ENCODE measurements at places on chromosomes 1 and 21. TPM values are rescaled to one million over a fixed set of nuclear protein-coding genes. Genes with fewer than 3 reads are reported as not detected.

DNA sequence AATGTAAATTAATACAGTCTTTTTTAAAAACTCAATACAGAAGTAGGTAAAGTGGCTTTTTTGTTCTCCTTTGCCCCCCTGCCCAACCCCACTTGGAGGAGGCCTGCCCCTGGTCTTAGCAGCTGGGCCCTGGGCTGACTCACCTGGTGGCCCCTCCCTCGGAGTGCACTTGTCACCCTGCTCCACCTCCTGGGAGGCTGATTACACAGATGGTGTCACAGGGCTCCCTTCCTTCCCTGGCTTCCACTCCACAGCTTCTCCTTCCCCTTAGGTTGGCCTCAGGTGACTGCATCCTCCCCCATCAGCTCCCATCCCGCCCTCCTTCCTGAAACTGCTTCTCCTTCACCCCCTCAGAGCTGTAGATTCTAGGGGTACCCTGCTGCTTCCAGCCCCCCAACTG, 11.7 kb upstream of the CAPN9 start:
- no peak overlapping the region for H3K27ac ChIP-seq
- H3K36me3 ChIP-seq, result no peaks in the 10 kb centered on the region
- H3K27me3 ChIP-seq, result peaks cover 24% of the 10 kb centered on the region
- H3K4me3 ChIP-seq, result no peak overlapping the region
- no peak for DNase-seq
- H3K4me1 ChIP-seq, result no peaks in the 10 kb centered on the region

GRCh38 chr1:64823691-64824476, 79.0 kb downstream of the RAVER2 start:
- H3K4me3 ChIP-seq, result no peak overlapping the region
- H3K4me1 ChIP-seq, result peaks cover 27% of the 10 kb centered on the region
- peaks cover 2% of the 10 kb centered on the region for H3K36me3 ChIP-seq
- no peak overlapping the region for H3K27ac ChIP-seq
- no peaks in the 10 kb centered on the region for H3K27me3 ChIP-seq

SUMO3 gene
- total RNA-seq, result 92.5 TPM

PADI3 gene
- not detected for total RNA-seq

DNA sequence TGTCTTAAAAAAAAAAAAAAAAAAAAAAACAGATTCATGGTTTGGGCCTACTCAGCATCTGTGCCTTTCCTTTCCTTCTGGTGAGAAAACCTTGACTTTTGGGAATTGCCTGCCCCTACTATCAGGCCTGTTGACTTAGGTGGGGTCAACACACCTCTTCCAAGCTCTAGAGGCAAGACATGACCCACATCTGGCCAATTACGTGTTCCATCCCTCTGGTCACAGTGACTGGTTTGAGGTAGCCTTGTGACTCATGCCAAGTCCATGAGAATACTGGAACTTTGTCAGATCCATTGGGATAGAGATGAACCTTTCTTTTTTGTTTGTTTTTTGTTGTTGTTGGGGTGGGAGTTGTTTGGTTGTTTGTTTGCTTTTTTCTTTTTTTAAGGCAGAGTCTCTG, 37.3 kb upstream of the KHDRBS1 start:
- no peaks in the 10 kb centered on the region for H3K36me3 ChIP-seq
- no peak for DNase-seq

KCNE1 gene
- not detected for total RNA-seq

PSMG1 gene
- 135 TPM for total RNA-seq

MFSD2A gene
- 22.3 TPM for total RNA-seq

DNA sequence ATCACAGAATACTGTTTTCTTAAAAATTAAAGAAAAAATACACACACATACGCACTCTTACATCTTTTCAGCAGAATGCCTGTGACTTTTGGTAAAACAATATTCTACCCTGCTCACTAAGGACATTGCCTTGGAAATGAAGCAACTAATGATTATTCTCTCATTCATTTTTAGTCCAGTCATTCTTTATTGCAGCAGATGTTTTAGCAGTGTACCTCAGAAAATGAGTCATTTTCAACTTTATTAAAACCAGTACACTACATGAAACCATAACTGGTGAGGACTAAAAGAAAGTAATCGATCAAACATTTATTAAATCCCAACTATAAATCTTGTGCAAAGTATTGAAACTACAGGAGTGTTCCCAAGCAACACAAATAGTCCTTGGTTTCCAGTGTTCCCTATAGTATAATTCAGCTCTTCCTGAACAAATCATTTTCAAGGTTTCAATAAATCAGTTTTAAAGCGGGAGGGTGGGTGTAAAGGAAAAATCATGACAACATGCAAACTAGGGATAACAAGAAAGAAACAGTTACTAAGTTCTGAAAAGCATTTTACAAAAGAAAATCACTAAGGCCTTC, 114.2 kb downstream of the ADGRL4 start:
- no peak overlapping the region for H3K4me3 ChIP-seq
- no peak for DNase-seq
- no peaks in the 10 kb centered on the region for H3K4me1 ChIP-seq
- no peaks in the 10 kb centered on the region for H3K36me3 ChIP-seq
- H3K27ac ChIP-seq, result no peak overlapping the region

GRCh38 chr1:61638911-61639605, 85.9 kb downstream of the TM2D1 start:
- peaks cover 14% of the 10 kb centered on the region for H3K4me1 ChIP-seq
- no peak overlapping the region for H3K4me3 ChIP-seq
- no peak overlapping the region for H3K27ac ChIP-seq
- no peaks in the 10 kb centered on the region for H3K27me3 ChIP-seq

GRCh38 chr1:46508757-46509156, 19.1 kb downstream of the DMBX1 start:
- H3K27me3 ChIP-seq, result peaks cover 8% of the 10 kb centered on the region
- no peaks in the 10 kb centered on the region for H3K4me1 ChIP-seq
- H3K27ac ChIP-seq, result no peak overlapping the region
- H3K4me3 ChIP-seq, result no peak overlapping the region
- H3K36me3 ChIP-seq, result no peaks in the 10 kb centered on the region
- no peak for DNase-seq

RAB7B gene
- not detected for total RNA-seq

DNA sequence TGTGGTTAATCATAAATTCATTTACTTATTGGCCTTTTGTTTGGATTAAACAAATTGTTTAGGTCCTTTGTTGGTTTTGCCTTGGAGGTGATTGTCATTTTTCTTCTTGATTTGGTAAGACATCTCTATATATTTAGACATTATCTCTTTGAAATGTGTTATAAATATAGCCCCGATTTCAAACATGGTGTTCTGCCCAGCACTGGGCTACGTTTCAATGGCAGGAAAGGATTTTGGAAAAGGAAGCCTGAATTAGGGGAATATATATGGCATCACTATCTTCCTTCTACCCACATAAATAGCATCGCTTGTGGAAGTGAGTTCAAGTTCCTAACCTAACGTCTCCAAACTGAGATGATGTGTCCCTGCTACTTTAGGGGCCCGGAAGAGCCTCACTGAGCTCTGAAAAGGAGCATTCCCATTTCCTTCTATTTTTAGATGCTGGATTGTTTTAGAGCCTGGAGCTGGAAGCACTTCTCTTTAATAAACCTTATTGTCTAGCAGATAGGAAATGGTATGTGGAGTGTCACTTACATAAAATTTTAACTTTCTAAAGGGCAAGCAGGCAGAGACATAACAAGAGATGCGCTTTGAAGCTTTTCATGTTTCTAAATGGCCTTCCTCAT, 39.4 kb downstream of the PGBD5 start:
- H3K27me3 ChIP-seq, result peaks cover 5% of the 10 kb centered on the region
- no peak overlapping the region for H3K4me3 ChIP-seq

DNA sequence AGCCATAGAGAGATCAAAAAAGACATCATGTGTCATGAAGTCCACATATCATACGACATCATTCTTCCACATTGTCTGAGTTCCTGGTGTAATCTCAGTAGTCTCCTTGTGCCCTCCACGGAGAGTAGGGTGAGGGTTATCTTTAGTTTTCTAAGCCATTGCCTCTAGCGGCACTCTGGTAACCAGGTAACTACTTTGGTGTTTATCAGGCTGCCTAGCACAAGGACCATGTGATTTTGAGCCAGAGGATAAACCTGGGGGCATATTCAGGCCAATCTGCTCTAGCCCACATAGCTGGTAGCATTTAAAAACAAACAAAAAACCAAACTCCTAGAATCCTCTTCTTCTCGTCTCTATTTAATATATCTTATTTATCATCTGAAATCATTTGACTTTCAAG, 147.4 kb downstream of the GDAP2 start:
- no peak for DNase-seq
- peaks cover 8% of the 10 kb centered on the region for H3K27me3 ChIP-seq
- no peaks in the 10 kb centered on the region for H3K36me3 ChIP-seq
- no peak overlapping the region for H3K27ac ChIP-seq

GRCh38 chr1:28450561-28450960, 55.3 kb upstream of the RCC1 start:
- H3K4me3 ChIP-seq, result no peak overlapping the region
- H3K4me1 ChIP-seq, result peaks cover 31% of the 10 kb centered on the region
- H3K36me3 ChIP-seq, result peaks cover 2% of the 10 kb centered on the region
- no peak for DNase-seq
- no peaks in the 10 kb centered on the region for H3K27me3 ChIP-seq

OLFML3 gene
- total RNA-seq, result 0.20 TPM

- peaks cover 45% of the 10 kb centered on the region for H3K4me1 ChIP-seq
- no peaks in the 10 kb centered on the region for H3K27me3 ChIP-seq
- peaks cover 22% of the 10 kb centered on the region for H3K36me3 ChIP-seq
- peak overlapping the region; percentile 96 for H3K27ac ChIP-seq
Measured at GRCh38 chr1:13700521-13701270, 708 bp downstream of the PRDM2 start.

TNFRSF18 gene
- 52.5 TPM for total RNA-seq

DNA sequence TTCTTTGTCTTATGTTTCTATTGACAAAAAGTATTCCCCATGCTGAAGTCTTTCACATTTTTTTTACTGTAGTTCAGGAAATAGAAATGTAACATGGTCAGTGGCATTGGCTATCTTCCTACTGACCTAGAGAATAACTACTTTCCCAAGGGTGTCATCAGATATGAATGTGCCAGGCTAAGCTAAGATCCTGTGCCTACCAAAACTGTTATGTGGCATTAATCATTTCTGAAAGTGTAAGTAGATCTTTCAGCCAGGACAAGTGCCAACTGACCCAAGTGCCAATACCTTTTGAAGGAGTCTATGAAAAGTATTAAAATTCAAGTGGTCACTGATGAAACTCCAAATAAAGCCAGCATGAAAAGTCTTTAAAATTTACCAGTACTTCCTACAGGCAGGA, 165.3 kb downstream of the TNFSF18 start:
- peaks cover 20% of the 10 kb centered on the region for H3K4me1 ChIP-seq
- no peak for DNase-seq
- peaks cover 13% of the 10 kb centered on the region for H3K27me3 ChIP-seq
- H3K36me3 ChIP-seq, result no peaks in the 10 kb centered on the region
- no peak overlapping the region for H3K4me3 ChIP-seq
- no peak overlapping the region for H3K27ac ChIP-seq

RIPPLY3 gene
- total RNA-seq, result 0.10 TPM

- H3K27me3 ChIP-seq, result no peaks in the 10 kb centered on the region
- no peak overlapping the region for H3K27ac ChIP-seq
- DNase-seq, result no peak
- H3K4me1 ChIP-seq, result no peaks in the 10 kb centered on the region
- peaks cover 11% of the 10 kb centered on the region for H3K36me3 ChIP-seq
- no peak overlapping the region for H3K4me3 ChIP-seq
Measured at GRCh38 chr21:41979751-41980369, 26.0 kb upstream of the C2CD2 start.

DNA sequence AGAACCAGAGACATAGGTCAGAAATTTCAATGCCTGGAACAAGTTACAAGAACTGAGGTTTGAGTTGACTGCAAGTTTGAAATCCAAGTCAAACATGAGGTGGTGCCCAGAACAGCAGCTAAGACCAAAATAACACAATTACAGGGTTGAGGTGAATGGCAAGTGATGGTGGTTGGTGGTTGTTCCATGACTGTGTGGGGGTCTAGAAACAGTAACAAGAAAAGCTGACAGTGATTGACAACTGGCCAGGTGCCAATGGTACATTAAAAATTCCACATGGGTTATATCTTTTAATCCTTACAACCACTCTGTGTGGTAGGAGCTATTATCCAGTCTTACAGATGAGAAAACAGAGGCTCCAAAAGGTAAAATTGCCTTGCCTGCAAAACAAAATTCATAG, 32.0 kb downstream of the RIMS3 start:
- H3K4me3 ChIP-seq, result no peak overlapping the region
- H3K4me1 ChIP-seq, result peaks cover 39% of the 10 kb centered on the region
- no peaks in the 10 kb centered on the region for H3K36me3 ChIP-seq

AJAP1 gene
- total RNA-seq, result not detected

GRCh38 chr1:93763704-93764365, 82.2 kb upstream of the BCAR3 start:
- no peaks in the 10 kb centered on the region for H3K27me3 ChIP-seq
- no peak for DNase-seq
- H3K36me3 ChIP-seq, result no peaks in the 10 kb centered on the region

- DNase-seq, result no peak
- peaks cover 29% of the 10 kb centered on the region for H3K36me3 ChIP-seq
- no peak overlapping the region for H3K4me3 ChIP-seq
- peaks cover 38% of the 10 kb centered on the region for H3K4me1 ChIP-seq
- H3K27ac ChIP-seq, result peak overlapping the region; percentile 4
- H3K27me3 ChIP-seq, result no peaks in the 10 kb centered on the region
Measured at GRCh38 chr1:160211046-160211790, 6.0 kb downstream of the PEA15 start.

DNA sequence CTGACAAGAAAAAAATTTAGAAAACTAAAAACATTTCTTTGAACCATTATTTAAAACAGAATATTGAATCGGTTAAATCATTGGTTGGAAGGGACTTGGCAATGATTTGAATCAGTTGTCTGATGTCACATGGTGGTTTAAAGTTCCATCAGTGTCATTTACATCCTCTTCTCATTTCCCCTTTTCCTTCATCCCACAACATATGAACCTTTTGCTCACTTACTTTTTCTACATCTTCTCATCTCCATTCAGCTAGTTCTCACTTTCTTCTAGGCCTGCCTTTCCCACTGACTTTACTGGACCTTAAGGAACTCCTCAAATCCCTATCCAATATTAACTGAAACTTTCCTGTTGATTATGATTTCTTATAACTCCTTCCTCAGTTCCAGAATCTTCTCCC, 58.5 kb downstream of the PHACTR4 start:
- no peak overlapping the region for H3K27ac ChIP-seq
- H3K36me3 ChIP-seq, result no peaks in the 10 kb centered on the region
- peaks cover 10% of the 10 kb centered on the region for H3K4me1 ChIP-seq

GRCh38 chr1:175062339-175062738, 5.3 kb upstream of the TNN start:
- DNase-seq, result no peak
- no peaks in the 10 kb centered on the region for H3K4me1 ChIP-seq
- H3K27me3 ChIP-seq, result peaks cover 3% of the 10 kb centered on the region
- H3K27ac ChIP-seq, result no peak overlapping the region
- H3K4me3 ChIP-seq, result no peak overlapping the region
- H3K36me3 ChIP-seq, result no peaks in the 10 kb centered on the region
